Iris pigment epithelial cell (primary cell): ENCODE measurements at places on chromosomes 11 and 22.

- DNase-seq = no peak
These were observed 2.0 kb upstream of the RELT start for GRCh38 chr11:73374151-73374550.

GRCh38 chr22:50183141-50183971 is 2.4 kb upstream of the TRABD start:
- DNase-seq = no peak

GRCh38 chr11:28690746-28691145 is 582.6 kb downstream of the METTL15 start:
- peak; percentile 88 for DNase-seq

- peak; percentile 93 for DNase-seq
These were observed 11.6 kb downstream of the PISD start for GRCh38 chr22:31650391-31650790.

- DNase-seq = no peak
These were observed 4.8 kb downstream of the SLC35C1 start for GRCh38 chr11:45809456-45810395.

DNA sequence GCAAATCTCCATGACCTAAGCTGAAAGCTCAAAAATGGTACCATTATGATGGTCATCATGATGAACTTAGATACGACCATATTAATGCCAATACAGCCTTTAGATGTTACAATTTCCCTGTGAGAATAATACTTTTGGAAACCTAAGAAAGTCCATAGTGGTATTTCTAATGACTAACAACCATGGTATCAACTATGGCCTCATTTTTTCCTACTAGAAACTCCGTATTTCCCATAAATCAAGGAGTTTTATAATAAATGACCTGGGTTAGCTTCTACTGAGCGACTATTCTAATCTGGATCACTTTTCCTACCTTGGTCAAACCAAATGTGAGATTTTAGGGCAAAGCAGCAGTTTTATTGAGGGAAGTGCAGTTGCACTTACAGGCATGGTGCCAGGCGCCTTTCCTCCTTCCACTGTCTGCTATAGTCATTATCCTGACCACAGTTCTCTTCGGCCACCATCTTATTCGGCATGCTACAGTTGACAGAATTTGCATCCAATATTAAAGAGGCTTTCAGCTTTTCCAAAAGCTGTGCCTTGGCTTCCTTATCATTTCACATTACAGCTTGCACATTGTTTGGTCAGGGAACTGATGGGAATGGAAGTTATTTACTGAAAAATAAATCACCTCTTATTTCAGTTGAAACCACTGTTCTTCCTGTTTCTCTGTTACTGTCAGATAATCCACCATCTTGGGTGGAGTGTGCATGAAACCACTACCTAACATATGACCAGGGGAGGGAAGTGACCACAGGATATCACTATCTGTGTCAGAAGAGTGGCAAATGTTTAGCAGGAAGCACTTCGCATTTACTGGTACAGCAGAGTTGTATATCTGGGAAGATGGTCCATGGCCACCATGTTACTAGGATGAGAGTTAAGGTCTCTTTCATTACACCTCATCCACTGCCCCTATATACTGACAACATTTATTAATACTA is 74.5 kb upstream of the PICALM start:
- DNase-seq = no peak

- no peak for DNase-seq
These were observed 35.0 kb upstream of the SLC25A1 start for GRCh38 chr22:19213442-19214077.

- no peak for DNase-seq
These were observed 12.4 kb upstream of the CLDN5 start for GRCh38 chr22:19536564-19536963.

DNA sequence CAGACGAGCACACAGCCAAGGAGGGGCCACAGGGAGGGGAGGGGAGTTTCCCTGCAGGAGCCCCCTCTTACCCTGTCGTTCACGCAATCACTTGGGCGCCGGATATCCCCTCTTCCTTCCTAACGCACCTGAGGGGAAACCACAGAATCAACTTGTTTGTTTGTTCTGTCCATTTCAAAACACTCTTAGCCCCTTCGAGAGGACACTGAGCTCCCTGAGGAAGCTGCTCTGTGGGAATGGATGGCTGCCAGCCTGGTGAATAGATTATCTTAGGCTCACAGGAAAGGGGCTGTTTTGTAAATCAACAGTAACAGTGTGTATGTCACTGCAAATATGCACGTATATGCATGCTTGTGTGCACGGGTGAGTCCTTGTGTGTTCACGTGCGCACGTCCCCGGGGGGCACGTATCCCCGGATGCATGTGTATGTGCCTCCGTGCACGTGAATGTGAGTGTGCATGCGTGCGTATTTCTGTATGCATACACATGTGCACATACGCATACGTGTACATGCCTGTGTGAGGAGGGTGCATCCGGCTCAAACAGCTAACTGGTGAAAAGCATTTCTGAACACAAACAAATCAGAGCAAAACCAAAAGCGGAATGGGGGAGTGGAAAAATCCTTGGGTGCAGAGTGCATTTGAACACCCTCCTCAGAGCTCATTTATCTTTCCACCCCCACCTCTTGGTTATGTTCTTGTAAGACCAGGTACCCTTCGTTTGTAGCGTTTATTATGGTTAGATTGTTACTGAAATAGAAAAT is 7.2 kb downstream of the ARSA start:
- DNase-seq = peak; percentile 18

- DNase-seq = no peak
These were observed 10.8 kb downstream of the DHCR7 start for GRCh38 chr11:71437399-71437798.

- no peak for DNase-seq
These were observed 72.4 kb downstream of the ATG16L2 start for GRCh38 chr11:72886619-72887018.

GRCh38 chr11:10550503-10551289 is 9.7 kb upstream of the RNF141 start:
- DNase-seq = peak; percentile 68

GRCh38 chr11:15663777-15664218 is 549.1 kb downstream of the INSC start:
- DNase-seq = no peak

GRCh38 chr11:119780222-119780953 is 51.4 kb upstream of the NECTIN1 start:
- no peak for DNase-seq

GRCh38 chr11:115993590-115993989 is 489.4 kb upstream of the CADM1 start:
- DNase-seq = no peak

DNA sequence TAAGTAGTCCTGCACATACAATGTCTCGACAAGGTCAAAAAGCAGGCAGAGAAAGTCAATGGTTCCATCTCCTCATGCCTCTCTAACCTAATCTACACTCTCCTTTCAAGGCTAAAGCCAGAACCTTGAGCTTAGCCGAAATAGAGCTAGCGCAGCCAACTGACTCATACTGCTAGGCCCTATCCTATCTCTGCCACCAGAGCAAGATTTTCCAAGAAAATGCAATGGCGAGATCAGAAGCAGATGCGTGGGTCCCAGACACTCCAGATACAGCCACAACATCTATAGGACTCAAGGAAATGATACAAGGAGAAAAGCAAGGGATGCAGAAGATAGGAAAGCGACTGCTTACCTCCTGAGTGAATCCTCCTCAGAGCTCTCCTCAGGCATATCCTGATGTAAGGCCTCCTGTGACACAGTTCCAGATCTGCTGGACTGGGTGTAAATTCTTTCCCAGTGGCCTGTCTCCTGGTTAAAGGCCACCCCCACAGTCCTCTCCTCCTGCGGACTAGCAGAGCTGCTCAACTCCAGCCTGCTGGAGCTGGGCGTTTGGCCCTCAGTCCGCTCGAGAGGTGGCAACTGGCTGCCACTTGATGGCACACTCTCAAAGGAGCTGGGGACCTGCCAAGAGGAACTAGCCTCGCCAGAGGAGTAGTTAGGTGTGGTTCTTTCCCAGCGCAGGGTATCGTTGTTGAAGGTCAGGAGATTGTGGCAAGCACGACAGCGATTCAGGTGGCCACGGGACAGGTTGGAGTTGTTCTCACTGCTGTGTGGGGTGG is 52.0 kb downstream of the AMBRA1 start:
- DNase-seq = no peak

DNA sequence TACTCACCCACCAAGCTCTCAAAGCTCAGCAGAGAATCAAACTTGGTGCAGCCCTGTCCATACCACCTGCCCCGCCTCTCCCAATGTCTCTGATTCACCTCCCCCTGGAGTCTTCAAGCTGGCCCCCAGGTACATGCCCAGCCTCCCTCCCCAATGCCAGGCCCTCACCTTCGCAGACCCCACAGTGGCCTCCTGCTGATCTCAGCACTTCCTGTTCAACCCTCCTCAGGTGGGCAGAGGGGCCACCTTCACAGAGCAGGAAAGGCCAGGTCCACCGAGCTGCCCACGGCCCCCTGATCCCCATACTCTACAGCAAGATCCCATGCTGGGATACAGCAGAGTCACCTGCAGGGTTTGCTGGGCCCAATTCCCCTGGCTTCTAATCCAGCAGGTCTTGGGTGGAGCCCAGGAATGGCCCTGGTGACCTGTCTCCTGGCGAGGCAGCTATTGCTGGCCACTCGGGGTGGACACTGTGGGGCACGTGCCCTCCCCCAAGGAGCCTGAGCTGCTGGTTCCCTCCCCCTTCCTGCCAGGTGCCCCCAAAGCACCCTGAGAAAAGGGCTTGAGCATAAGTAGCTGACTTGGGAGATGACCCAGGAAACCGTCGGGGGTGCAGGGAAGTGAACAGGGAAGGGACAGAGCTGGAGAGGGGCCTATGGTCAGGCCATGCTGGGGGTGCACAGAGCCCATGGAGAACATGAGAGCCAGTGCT is 150.7 kb downstream of the BRD1 start:
- DNase-seq = no peak

DNA sequence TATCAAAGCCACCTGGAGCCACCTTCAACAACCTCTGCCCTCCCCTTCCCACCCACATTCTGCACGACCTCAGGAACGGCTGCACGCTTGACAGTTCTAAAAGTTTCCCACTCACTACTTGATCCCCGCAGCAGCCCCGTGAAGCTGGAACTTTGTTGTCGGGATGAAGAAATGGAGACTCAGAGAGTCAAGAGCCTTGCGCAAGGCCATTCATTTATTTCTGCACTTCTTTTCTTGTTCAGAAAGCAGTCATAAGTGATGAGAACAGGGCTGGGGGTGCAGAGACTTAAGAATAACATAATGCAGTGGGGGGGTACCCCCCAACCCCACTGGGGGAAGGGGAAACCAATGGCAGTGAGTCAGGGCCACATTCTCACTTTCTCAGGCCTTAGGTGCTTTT is 2.2 kb upstream of the ZFTA start:
- DNase-seq = no peak

DNA sequence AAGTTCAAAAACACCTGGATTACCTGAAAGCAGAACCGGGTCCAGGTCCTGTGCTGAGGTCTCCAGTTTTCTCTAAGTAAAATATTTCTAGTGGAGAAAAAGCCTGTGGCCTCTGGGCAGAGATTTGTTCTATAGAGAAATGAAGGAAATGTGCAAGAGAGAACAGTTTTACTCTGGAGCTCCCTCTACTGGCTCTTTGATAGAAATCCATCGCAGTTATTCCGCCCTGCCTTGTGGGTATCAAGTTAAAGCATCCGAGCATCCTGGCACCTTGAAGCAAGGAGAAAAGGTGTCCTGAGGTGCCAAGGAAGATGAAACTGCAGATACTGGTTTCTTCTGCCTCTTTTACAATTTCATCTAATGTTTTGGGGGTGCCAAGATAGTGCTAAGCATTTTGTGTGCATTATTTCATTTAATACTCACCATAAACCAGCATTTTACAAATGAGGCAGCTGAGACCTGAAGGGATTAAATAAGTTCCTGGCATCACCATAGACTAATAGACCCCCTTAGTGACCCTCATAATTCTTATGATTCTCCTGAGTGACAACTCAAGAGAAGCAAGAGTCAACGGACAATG is 113.1 kb upstream of the HSD17B12 start:
- peak; percentile 54 for DNase-seq

GRCh38 chr11:102429226-102429625 is 23.3 kb downstream of the TMEM123 start:
- DNase-seq = no peak

GRCh38 chr11:70504246-70505020 is 106.1 kb downstream of the CTTN start:
- DNase-seq = no peak

GRCh38 chr11:26949846-26950245 is 44.1 kb upstream of the FIBIN start:
- peak; percentile 80 for DNase-seq

GRCh38 chr11:77086521-77087472 is 15.8 kb upstream of the OMP start:
- no peak for DNase-seq

GRCh38 chr22:36946421-36947158 is 33.2 kb downstream of the CSF2RB start:
- no peak for DNase-seq

- DNase-seq = no peak
These were observed 96.3 kb downstream of the APIP start for GRCh38 chr11:34819740-34820482.

GRCh38 chr11:133166662-133167061 is 365.6 kb downstream of the OPCML start:
- no peak for DNase-seq

- no peak for DNase-seq
These were observed 60.6 kb upstream of the BLID start for GRCh38 chr11:122176651-122177050.

GRCh38 chr11:128029219-128029722 is 558.1 kb downstream of the ETS1 start:
- peak; percentile 51 for DNase-seq
